CD4-positive, alpha-beta T cell (primary cell): ENCODE measurements at places on chromosomes 7 and 10.

DNA sequence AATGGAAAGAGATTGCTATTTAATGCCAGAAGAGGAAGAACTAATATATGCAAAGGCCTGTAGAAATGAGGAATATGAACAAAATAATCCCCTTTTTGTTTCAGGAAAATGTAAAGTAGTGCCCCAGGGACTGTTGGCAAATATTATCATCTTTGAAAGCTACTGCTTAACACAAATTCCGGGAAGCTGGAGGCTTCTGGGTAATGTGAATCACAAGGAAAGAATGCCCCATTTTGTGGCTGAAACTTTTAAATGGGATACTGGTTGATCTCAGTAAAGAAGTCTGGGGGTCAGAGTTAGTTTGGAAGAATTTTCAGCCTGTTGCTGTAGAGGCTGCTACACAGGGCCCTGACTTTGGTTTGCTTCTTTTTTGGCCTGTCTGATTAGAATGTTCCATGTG is 141.0 kb downstream of the PTEN start:
- DNase-seq = no peak

DNA sequence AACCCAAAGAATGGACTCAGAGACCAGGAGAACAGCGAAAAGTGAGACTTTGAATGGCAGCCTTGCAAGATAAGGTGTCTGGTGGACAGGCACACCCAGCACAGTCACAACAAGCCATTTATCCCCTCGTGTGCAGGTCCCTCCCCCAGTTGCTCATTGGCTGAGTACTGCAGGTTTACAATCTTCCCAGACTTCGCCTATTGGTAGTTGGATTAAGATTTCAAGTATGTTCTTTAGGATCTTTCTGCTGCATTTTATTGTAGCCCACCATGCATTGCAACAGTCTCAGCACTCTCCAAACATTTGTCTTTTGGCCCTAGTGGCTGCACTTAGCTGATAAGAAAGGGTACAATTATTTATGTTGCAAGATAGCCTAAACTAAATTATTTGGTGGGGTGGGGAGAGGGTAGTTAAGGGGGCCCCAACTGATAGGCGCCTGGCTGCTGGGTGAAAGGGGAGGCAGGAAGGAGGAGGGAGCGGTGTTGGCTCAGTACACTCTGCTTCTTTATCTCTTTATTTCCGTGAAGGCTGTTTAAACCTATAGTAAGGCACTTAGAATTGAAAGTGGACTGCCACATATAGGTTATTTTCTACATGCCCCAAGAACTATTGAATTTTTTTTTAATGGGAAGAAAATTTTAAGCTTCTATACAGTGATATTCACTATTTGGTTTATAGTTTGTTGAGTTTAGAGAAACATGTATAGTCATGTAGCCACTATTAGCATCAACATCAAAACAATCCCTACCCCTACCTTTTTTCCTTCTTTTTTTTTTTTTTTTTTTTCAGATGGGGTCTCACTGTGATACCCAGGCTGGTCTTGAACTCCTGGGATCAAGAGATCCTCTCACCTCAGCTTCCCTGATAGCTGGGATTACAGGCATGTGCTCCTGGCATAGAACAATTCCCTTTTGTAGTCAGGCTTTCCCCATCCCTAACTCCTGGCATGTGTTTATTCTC is 54.2 kb downstream of the GUSB start:
- no peak for DNase-seq

DNA sequence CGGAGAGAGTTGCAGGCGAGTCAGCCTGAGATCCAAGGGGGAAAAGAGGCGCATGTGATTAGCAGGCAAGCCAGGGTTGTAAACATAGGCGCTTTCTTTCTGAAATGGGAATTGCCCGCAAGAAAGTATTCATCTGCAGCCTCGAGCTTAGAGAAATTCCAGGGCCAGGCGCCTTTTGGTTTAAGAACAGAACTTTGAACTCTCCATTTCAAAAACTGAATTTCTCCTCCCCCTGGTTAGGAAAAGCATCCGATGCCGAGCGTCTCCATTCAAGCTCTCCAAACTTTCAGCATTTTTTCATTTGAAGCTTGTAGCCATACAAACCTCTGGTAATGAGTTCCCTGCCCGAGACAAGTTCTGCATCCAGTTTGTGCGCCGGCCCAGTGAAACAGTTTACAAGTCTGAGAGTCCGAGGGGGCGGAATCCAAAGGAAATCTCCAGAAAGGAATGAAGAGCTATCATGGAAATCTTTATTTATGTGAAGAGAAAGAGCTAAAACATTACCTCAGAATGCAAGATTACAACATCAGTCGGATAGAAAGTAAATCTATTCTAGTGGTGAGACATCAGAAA is 69.9 kb downstream of the FAM204A start:
- DNase-seq = no peak

DNA sequence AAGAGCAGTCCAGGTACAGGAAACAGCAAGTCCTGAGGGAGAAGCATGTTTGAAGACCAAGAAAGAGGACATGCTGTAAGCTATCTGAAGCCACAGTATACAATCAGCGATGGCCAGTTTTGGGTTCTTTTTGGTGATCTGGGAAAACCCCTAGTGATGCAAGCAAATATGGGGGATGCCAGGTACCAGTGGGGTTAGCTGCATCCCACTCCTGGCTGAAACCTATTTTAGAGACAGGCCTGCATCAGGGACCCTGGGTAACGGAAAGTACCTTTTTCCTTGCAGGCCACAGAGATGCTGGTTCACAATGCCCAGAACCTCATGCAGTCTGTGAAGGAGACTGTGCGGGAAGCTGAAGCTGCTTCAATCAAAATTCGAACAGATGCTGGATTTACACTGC is 32.9 kb downstream of the AP3M1 start:
- DNase-seq = no peak

DNA sequence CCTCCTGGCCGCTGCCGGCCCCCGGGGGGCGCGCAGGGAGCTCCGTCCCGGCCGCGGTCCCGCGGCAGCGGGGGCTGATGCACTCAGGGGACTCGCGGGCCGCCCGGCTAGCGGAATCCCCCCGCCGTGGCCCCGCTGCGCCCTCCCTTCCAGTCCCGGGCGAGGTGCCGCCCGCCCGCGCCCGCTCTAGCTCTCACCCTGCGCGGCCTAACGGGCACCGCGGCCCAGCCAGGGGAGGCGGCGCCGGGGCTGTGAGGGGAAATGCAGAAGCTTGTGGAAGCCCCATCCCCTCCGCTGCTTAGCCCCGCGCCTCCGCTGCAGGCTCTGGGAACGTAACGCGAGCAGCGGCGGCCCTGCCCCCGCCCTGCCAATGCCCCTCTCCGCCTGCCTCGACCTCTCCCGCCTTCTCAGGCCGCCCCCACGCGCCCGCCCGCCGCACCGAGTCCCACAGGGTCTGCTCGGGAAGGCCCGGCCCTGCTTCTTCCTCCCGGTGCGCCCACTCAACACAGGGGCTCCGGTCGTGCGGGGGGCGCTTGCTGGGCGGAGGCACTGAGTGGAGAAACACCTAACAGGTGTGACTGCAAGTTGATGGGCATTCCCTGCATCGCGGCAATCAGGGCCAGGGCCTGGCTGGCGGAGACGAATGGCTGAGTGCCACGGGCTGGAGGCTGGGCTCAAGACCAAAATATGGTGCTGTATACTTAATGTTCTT is 384 bp upstream of the TMEM229A start:
- no peak for DNase-seq

DNA sequence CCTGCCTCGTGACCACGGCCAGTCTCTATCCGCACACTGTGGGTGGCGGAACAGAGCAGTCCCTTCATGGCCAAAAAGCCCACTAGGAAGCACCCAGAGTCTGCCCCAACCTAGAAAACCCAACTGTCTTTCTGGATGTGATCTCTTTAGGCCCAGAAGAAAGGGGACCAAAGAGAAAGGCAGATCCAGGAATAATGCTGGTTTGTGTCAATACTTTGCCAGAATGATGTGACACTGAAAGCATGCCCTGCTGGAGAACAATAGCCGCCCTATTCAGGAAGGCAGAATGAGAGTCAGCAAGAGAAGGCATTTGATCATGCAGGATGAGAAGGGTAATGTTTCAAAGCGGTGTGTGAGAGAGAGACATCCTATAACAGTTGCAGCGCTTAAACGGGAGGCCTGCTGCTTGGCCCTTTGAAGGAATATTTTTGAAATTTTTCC is 274.7 kb downstream of the USP6NL start:
- DNase-seq = no peak

DNA sequence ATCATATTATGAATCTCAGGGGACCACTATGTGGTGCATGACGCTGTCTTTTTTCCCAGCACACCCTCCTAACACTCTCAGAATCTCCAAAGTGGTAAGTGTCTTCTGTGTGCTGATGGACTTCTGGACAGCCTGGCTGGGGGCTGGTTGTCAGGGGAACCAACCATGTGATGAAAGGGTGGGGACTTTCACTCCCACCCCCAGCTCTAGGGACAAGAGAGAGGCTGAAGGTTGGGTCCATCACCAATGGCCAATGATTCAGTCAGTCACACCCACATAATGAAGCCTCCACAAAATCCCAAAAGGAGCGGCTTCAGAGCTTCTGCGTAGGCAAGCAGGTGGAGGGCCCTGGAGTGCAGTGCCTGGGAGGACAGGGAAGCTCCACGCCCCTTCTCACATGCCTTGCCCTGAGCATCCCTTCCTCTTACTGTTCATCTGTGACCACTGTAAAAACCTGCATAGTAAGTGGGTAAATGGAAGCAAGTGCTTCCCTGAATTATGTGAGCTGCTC is 44.6 kb downstream of the RASGEF1A start:
- DNase-seq = no peak

DNA sequence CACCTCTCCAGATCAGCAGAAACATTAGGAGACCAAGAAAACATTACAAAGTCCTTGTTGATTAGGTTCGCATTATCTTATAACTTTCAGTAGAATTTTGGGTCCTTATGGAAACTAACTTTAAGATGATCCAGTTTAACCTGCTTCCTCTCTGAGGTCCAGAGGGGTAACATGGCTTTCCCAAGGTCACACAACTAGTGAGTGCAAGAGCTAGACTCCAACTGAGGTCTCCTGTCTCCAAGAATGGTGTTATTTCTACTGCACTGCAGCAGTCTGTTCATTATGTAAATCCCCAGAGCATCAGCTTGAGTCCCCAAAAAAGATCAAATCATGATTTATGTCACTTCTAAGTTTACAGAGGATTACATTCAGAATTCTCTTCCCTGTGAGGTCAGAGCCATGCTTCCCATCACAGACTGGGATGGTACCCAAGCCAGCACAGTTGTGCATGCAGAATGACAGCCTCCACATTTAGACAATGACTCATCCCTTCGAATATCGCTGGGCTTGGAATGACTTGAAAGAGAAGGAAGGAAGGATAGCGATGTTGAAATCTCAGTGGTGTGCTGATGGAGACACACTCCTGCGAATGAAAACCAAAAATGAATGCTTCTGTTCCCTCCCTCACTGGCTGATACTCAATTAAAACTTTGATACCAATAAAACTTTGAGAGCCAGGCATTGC is 163.1 kb upstream of the PLXNA4 start:
- DNase-seq = no peak

DNA sequence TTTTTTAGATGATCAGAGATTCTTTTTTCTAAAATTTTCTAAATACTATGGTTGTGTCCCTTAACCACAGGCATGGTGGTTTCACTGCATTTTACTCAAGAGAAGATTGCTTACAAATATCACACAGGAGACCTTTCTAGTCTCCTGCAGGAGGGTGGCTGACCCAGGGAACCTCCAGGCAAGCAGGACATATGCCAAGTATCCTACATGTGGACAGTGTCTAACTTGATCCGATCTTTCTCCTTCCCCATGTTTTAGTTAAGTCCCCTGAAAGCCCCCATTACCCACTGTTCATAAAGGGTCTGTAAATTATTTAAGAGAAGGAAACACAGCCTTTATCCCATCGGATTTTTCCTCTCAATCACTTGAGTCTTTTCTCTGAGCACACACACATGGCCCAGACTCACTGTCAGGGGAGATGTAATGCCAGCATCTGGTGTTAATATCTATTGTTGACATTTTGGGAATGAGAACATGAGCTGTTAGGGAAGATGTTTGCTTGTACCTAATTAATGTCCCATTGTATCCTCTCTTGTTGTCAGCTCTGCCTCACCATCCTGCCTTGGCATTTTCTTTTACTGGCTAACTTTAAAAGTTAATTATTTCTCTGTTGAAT is 755.2 kb downstream of the AUTS2 start:
- DNase-seq = no peak

DNA sequence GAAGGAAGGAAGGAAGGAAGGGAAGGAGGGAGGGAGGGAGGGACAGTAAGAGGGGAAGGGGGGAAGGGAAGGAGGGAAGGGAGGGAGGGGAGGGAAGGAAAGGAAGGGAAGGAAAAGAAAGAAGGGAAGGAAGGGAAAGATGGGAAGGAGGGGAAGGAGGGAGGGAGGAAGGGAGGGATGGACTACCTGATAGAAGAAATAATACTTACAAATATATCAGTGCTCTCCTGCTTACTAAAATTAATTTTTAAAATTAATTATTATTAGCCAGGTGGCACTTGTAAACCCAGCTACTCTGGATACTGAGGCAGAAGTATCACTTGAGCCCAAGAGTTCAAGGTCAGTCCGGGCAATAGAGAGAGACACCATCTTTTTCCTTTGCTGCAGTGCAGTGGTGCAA is 18.5 kb downstream of the ZC3HC1 start:
- no peak for DNase-seq

DNA sequence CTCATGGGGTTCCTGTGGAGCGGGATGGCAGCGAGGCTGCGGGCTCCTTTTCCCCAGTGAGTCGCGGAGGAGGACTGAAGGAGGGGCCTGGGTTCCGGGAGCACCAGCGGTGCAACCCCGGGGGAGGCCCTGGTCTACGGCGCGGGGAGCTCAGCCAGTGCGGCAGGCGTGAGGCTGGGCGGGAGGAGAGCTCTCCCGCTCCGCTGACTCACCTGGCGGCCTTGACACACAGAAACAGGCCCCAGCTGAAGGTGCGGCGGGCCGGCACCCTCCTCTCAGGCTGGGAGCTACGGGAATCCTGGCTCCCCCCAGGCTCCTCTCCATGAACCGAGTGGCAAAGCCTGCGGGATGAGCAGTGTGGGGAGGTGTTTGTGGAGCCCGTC is 6.8 kb upstream of the NOM1 start:
- no peak for DNase-seq

GRCh38 chr10:92755725-92756124 is 66.0 kb downstream of the HHEX start:
- DNase-seq = no peak

DNA sequence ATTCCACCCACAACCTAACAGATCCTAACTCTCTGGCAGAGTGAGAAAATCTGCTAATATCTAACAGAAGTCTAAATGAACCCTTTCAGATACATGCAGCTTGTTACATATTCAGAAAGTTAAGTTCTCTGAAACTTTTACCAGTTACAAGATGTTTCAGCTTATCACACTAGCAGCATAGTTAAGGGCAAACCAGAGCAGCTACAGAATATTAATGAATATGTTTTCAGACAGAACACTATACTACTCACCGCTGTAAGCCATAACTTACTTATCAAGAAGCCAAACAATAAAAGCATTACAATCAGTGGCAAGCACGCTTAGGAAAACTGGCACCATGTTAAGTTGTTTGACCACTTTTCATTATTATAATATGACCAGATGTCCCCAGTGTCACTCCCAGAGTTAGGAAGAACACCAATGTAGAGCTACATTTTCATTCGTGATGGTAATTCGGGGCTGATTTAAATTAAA is 2.7 kb downstream of the ITGB1 start:
- DNase-seq = no peak

GRCh38 chr7:26356929-26357798 is 65.5 kb downstream of the SNX10 start:
- DNase-seq = no peak

GRCh38 chr7:148472406-148472805 is 118.2 kb upstream of the C7orf33 start:
- DNase-seq = no peak

- no peak for DNase-seq
Measured at GRCh38 chr7:120834726-120835125, 23.2 kb downstream of the TSPAN12 start.
